Skin of body (tissue), 3 donors: ENCODE measurements at places on chromosomes 5 and 9. TPM values are rescaled to one million over a fixed set of nuclear protein-coding genes. Genes with fewer than 3 reads are reported as not detected.

GRCh38 chr9:95775191-95775590 is 100.3 kb upstream of the ERCC6L2 start:
- DNase-seq: no peak

GRCh38 chr9:134915046-134915985 is 2.4 kb downstream of the FCN1 start:
- DNase-seq: no peak

DNA sequence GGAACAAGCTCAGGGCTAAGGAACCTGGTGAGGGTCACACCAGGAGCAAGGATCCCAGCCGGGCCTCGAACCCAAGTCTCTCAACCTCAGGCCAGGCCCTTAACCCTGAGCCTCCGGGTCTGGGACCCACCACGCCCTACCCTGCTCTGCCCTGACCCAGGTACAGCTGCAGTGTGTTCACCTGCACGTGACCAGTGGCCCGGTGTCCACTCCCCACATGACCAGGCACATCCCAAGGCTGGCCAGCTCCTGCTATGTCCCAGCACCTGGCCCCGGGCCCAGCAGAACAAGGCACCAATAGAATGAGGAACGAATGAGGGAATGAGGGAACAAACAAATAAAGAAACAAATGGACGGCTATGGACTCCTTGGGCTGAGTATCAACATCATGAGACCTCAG is 112.0 kb upstream of the SARDH start:
- DNase-seq: no peak

Gene FAM169A
- 4.6 TPM for total RNA-seq

- DNase-seq: no peak
These were observed 488.3 kb downstream of the KDM4C start for GRCh38 chr9:7245976-7246580.

DNA sequence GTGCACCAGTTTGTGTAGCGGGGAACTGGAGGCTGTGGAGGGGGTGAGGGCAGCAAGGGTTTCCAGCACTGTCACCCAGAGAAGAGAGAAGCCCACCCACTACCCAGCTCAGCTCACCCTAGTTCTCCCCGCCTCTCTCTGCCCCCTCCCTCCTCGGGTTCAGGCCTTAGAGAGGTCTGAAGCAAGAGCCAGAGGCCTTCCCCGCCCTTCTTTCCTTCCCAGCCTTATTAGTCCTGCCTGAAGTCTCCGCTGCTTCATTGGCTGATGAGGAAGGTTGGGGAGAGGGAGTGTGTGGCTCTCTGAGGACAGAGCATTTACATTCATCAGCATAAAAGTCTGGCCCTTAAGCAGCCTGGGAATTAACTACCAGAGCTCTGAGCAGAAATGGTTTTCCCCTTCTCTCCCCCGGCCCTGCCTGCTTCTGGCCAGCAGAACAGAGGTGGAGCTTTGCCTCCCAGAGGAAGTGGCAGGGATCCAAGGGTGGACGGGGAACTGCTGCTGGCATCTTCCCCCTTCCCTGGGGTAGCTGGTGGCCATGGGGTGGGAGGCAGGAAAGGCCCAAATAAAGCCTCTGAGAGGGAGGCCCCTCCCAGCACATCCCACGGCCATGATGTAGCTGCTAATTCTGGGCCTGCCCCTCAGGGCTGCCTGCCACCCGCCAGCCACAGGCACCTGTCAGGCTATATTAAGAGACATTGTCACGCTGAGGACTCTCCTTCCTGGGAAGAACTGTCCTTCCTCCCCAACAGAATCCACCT is 4.1 kb downstream of the DNAJB5 start:
- peak; percentile 57 for DNase-seq

Gene MAN2A1
- 53.0 TPM for total RNA-seq

DNA sequence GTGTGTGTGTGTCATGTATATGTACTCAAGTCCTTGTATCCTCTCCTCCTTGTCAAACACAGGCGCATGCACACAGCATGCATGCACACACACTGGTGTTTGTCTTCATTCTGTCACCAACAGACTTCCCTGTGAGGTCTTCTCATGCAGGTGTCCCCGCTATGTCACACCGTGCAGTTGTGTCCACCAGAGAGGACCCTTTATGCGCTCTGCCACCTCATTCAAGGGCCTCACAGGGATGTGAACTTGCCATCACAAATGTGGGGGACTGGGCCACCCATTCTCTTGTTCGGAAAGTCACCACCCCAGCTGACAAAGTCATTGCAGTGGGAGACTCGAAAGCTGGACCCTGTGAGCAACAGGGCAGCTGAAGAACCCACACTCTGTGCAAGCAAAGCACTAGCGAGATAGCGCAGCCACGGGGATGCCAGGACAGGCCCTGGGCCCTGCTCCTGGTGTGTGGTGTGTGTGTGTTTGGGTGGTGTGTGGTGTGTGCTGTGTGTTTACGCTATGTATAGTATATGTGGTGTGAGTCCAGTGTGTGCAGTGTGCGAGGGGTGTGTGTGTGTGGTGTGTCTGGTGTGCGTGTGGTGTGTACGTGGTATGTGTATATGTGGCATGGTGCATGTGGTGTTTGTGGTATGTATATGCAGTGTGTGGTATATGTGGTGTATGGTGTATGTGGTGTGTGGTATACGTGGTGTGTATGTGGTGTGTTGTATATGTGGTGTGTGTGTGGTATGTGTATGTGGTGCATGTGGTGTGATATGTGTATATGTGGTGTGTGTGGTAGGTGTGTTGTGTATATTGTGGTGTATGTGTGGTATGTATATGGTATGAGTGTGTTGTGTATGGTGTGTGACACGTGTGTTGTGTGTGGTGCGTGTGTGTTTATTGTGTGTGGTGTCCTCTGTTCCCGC is 30.9 kb upstream of the NXNL2 start:
- no peak for DNase-seq

GRCh38 chr5:50694027-50694590 is 27.7 kb downstream of the PARP8 start:
- DNase-seq: no peak

Gene NSD1
- 56.9 TPM for total RNA-seq

GRCh38 chr9:130938652-130939404 is at the start of gene FIBCD1:
TSS of gene FIBCD1 (minus strand) at chr9:130939247. CDS start at chr9:130938607, 640 bp downstream.
- DNase-seq: no peak

- no peak for DNase-seq
These were observed 269.2 kb upstream of the SMARCA2 start for GRCh38 chr9:1745980-1746379.

GRCh38 chr5:137129886-137130680 is 369.0 kb downstream of the SPOCK1 start:
- no peak for DNase-seq

Gene TMEM232
- 3.7 TPM for total RNA-seq

Gene XPA
- 14.2 TPM for total RNA-seq

- DNase-seq: no peak
These were observed 60.6 kb downstream of the FAM174A start for GRCh38 chr5:100595812-100596173.

Gene BARX1
- total RNA-seq: not detected

DNA sequence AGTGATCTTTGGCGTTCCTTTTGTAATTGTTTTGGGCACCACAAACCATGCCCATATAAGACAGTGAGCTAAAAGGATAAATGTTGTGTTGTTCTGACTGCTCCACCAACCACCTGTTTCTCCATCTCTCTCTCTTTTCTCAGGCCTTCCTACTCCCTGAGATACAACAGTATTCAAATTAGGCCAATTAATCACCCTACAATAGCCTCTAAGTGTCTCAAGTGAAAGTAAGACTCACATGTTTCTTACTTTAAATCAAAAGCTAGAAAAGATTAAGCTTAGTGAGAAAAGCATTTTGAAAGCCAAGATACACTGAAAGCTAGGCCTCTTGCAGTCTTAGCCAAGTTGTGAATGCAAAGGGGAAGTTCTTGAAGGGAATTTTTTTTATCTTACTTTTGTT is 268.8 kb upstream of the NREP start:
- DNase-seq: no peak
